Muscle of leg (tissue), 16 donors: ENCODE measurements at places on chromosomes 1 and 21. TPM values are rescaled to one million over a fixed set of nuclear protein-coding genes. Genes with fewer than 3 reads are reported as not detected.

Gene BSND
- not detected for total RNA-seq

Gene PROK1
- total RNA-seq, result not detected

DNA sequence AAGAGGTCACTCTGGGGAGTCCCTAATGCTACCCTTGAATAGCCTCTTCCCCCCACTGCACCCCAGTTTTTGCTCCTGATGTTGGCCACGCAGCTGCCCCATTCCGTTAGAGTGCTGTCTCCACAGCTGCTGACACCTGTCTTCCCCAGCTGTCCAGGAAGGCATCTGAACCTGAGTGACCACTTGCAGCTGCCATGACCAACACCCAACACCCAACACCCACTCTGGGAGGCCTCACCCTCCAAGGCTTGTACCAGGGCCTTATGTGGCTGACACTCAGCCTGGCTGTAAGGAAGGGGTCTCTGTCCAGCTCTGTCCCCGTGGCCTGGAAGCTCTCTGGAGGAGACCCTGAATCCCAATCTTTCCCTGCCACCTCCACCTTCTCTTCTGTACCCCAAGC lies 26.7 kb upstream of the LDLRAP1 start:
- H3K27me3 ChIP-seq, result no peaks in the 10 kb centered on the region
- no peak for DNase-seq
- H3K36me3 ChIP-seq, result no peaks in the 10 kb centered on the region
- no peaks in the 10 kb centered on the region for H3K4me1 ChIP-seq
- no peak overlapping the region for H3K4me3 ChIP-seq

Gene LRIF1
- 6.6 TPM for total RNA-seq

Gene LAD1
- 5.1 TPM for total RNA-seq

- no peaks in the 10 kb centered on the region for H3K27me3 ChIP-seq
- no peak for DNase-seq
- H3K4me3 ChIP-seq, result no peak overlapping the region
- peaks cover 53% of the 10 kb centered on the region for H3K36me3 ChIP-seq
- peaks cover 8% of the 10 kb centered on the region for H3K4me1 ChIP-seq
- H3K27ac ChIP-seq, result no peak overlapping the region
Measured at GRCh38 chr1:16254263-16254928, 17.4 kb upstream of the CPLANE2 start.

DNA sequence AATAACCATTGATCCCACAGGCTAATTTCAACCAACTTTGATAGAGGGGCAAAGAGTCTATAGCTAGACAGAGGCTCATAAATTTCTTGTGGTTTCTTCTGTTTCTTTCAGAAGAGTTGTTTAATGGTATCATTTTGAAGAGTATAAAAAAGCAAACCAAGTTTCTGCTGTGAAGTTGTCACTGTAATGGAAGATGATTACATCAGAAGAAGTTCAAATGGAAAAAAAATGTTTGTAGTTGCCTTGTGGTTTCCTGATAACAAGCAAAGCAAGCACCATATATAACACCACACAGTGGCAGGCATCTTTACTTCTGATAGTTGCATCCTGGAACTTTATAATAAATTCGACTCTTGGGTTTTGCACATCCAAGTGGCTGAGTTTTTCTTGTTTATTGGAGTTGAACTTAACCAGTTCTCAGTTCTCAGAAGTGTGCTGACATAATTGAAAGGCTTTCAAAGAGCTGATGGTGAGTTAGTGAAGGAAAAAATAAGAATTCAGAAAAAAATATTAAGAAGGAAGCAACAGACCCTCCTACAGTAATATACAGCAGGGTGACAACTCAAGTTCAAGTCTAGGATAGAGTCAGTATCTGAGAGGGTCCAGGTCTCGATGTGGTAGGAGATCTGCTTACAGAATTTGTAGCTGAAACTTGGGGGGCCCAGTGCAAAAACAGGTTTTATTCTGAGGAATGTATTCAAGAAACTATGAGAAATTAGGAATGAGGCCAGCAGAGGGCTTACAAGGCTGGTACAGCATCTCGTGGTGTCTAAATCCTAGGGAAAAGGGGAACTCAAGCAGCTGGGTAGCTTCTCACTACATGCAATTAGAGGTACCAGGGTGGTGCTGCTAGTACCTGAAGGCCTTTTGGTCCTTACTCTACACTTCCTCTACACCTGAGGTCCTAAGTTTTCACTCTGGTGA lies 123.5 kb downstream of the CRB1 start:
- DNase-seq, result no peak
- H3K4me3 ChIP-seq, result no peak overlapping the region
- no peaks in the 10 kb centered on the region for H3K27me3 ChIP-seq
- no peaks in the 10 kb centered on the region for H3K36me3 ChIP-seq

DNA sequence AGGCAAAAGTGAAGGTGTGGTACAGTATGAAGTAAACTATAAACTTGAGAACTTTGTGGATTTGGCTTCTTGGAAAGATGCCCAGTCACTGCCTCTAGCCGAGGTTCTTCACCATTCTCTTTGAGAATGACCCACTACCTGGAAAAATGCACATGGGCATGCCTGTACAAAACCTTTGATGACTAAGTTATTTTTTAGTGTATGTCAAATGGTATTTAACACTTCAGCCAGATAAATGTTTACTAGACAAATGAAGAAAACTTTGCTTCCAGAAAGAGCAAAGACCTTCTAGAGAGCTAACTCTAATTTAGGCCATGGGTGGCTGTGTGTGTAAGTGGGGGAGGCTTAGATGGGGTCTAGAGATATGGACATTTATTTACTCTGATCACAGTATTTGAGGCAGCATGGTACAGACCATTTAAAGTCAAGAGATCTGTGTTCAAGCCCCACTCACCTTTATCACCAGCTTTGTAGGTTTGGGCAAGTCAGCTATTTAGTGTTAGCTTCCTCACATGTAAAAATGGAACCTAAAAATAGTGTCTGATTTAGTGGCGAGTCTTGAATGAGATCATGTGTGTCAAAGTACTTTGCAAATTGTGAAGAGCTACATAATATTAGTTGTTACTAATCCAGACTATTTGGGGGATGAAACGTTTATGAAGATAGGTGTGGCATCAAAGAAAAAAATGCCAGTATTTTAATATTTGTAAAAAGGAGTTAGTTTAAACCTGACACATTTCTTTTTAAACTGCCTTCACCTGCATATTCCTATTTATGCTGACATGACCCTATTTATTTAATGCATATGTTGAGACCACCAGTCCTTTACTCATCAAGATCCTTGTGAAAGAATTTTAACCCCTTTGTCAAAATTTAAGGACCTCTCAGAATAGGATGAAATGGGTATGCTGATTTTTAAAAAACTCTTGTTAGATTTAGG lies 20.2 kb downstream of the NFYC start:
- H3K4me1 ChIP-seq, result peaks cover 12% of the 10 kb centered on the region
- no peak for DNase-seq

Gene SERTAD4
- 6.3 TPM for total RNA-seq

- H3K4me1 ChIP-seq, result peaks cover 4% of the 10 kb centered on the region
- DNase-seq, result no peak
- H3K36me3 ChIP-seq, result peaks cover 7% of the 10 kb centered on the region
- H3K27ac ChIP-seq, result no peak overlapping the region
- H3K4me3 ChIP-seq, result no peak overlapping the region
Measured at GRCh38 chr1:183030053-183030452, 6.8 kb downstream of the LAMC1 start.

DNA sequence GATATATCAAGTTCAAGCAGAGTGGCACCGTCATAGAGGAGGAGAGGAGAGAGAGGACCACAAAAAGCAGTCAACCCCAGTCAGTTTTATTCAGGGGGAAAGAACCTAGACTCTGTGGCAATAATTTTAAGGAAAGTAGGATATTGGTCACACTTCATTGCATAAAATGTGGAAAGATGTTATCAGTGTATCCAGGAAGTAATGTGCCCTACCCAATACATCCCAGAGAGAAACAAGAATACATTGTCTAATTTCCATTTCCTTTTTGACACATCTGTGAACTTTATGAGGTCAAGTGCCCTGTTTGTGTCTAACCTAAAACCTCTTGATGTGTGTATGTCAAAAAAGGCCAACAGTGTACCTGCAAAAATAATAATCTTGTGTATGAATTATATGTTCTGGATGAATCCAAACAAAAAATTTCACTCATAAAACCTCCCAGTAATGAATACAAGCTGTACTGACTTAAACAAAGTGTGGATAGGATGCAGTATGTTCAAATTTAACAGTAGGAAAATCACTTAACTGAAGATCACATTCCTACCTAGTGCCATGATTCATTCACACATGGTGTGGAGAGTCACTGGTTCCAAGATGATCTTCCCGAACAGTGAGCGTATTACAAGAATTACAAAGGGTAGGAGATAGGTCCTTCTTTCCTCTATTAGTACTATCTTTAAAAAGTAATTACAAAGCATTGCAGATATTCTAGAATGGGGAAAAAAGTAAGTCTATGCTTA lies 712.1 kb upstream of the CXADR start:
- no peaks in the 10 kb centered on the region for H3K4me1 ChIP-seq
- H3K36me3 ChIP-seq, result no peaks in the 10 kb centered on the region
- H3K4me3 ChIP-seq, result no peak overlapping the region
- DNase-seq, result peak; percentile 66
- no peaks in the 10 kb centered on the region for H3K27me3 ChIP-seq

Gene EDARADD
- total RNA-seq, result 0.18 TPM

Gene PYHIN1
- 0.22 TPM for total RNA-seq

Gene ANGPTL1
- total RNA-seq, result 98.2 TPM

DNA sequence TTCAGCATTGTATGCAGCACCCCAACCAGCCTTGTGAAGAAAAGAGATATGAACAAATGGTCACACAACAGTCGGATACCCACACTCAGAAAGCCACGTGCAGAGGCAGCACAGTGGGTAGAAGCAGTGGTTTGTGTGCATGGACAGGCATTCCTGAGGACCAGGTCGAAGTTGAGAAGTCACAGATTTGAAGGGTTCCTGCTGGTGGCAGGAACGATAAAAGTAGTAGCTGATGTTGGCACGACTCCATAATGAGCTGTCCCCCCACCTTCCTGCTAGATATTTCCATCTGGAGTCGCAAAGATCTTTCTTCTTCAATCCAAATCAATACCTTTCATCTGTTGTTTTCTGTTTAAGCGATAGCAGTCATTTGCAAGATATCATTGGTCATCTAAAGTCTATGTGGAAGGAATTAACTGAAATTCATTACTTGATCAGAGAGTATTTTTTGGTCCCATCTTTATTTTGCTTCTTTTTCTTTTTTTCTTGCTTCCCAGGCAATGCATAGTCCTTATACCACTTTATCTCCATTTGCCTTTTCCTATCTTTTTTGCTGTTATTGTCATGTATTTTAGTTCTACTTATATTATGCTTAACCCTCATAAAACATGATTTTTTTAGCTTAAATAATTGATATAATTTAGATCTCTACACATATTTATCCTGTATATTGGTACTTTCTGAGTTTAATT lies 176.4 kb downstream of the DHRS3 start:
- peaks cover 5% of the 10 kb centered on the region for H3K36me3 ChIP-seq
- peaks cover 1% of the 10 kb centered on the region for H3K4me1 ChIP-seq
- no peaks in the 10 kb centered on the region for H3K27me3 ChIP-seq
- H3K27ac ChIP-seq, result no peak overlapping the region
- DNase-seq, result no peak

DNA sequence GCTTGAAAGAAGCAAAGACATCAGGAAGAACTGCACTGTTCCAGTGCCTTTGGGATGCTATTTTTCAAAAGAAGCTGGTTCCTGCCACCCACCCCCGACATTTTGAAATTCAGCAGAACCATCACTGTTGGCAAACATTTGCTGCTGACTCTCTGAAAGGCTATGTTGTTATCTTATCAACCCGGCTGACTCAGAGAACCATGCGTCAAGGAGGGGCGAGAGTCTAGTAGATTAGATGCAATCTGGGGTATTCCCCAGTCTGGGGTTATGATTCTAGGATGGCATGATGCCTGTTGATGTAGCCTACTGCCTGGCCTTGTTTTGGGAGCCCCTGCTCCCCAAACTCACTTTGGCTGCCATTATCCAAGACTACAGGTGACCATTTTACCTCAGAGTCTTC lies 267.8 kb upstream of the RUNX1 start:
- no peak overlapping the region for H3K27ac ChIP-seq
- no peak overlapping the region for H3K4me3 ChIP-seq
- no peaks in the 10 kb centered on the region for H3K4me1 ChIP-seq
- no peaks in the 10 kb centered on the region for H3K27me3 ChIP-seq
- no peak for DNase-seq

DNA sequence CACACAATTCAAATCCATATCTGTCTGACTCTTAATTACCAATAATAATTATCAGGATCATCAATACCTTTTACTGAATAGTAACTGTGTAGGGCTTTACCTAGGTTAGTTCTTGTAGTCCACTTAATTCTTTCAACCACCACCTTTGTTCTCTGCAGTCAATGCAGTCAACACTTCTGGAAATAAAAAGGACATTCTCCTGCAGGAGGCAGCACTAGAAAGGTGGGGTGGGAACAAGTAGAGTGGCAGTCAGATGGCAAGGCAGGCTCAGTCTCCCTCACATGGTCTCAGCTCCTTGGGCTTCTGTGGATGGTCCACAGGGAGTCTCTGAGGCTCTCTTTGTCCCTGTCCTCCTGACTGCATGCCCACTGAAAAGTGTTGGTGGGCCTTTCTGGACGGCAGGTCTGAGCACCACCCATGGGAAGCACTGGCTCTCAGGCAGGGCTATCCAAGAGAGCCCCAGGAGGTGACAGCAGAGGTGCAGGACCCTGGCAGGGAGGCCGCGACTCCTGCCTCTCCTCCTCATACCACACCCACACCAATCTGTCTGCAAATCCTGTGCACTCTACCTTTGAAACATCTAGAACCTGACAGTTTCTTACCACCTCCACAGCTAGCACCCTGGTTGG lies 237.3 kb downstream of the FOXD2 start:
- no peak overlapping the region for H3K4me3 ChIP-seq
- no peak overlapping the region for H3K27ac ChIP-seq
- no peak for DNase-seq
- peaks cover 3% of the 10 kb centered on the region for H3K27me3 ChIP-seq

- no peak for DNase-seq
- peaks cover 27% of the 10 kb centered on the region for H3K4me1 ChIP-seq
- H3K4me3 ChIP-seq, result no peak overlapping the region
- no peaks in the 10 kb centered on the region for H3K36me3 ChIP-seq
Measured at GRCh38 chr1:227893300-227893948, 54.3 kb downstream of the WNT9A start.

- peaks cover 5% of the 10 kb centered on the region for H3K4me1 ChIP-seq
- H3K27ac ChIP-seq, result no peak overlapping the region
- no peak overlapping the region for H3K4me3 ChIP-seq
- no peaks in the 10 kb centered on the region for H3K36me3 ChIP-seq
- no peaks in the 10 kb centered on the region for H3K27me3 ChIP-seq
- DNase-seq, result peak; percentile 68
Measured at GRCh38 chr1:212291505-212292134, 6.4 kb downstream of the PPP2R5A start.

Gene OPRD1
- total RNA-seq, result 0.27 TPM

GRCh38 chr1:219041818-219042217 lies 131.9 kb upstream of the LYPLAL1 start:
- H3K27ac ChIP-seq, result no peak overlapping the region
- no peak for DNase-seq
- H3K27me3 ChIP-seq, result no peaks in the 10 kb centered on the region

- no peak for DNase-seq
- H3K4me1 ChIP-seq, result peaks cover 7% of the 10 kb centered on the region
- no peaks in the 10 kb centered on the region for H3K27me3 ChIP-seq
- peaks cover 3% of the 10 kb centered on the region for H3K36me3 ChIP-seq
- H3K4me3 ChIP-seq, result no peak overlapping the region
Measured at GRCh38 chr1:228181645-228182034, 16.0 kb downstream of the IBA57 start.

Gene C1orf105
- 105 TPM for total RNA-seq
